ENCODE measurements at places on chromosomes 5 and 9. TPM values are rescaled to one million over a fixed set of nuclear protein-coding genes. Genes with fewer than 3 reads are reported as not detected.
A peak's percentile ranks its signal among the peaks of the same experiment; 100 is the strongest.

- DNase-seq, result no peak
These were observed 633.6 kb downstream of the BNC2 start for GRCh38 chr9:16236882-16237281.

DNA sequence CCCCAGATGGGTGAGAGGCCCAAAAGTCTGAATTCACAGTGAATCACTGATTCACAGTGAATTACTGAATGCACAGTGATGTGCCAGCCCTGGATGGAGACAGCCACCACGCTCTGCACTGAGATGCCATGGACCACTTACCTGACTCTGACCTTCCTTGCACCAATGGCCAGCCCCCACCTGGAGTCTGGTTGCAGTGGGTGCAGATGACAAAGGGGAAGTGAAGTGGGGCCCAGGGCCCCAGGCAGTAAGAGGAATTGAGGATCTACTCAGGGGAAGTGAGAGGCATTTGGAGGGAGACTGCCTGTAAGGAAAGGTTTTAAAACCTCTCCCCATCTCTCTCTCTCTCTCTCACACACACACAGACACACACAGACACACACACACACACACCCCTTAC, 412.1 kb downstream of the CYLC2 start:
- no peak for DNase-seq

DNA sequence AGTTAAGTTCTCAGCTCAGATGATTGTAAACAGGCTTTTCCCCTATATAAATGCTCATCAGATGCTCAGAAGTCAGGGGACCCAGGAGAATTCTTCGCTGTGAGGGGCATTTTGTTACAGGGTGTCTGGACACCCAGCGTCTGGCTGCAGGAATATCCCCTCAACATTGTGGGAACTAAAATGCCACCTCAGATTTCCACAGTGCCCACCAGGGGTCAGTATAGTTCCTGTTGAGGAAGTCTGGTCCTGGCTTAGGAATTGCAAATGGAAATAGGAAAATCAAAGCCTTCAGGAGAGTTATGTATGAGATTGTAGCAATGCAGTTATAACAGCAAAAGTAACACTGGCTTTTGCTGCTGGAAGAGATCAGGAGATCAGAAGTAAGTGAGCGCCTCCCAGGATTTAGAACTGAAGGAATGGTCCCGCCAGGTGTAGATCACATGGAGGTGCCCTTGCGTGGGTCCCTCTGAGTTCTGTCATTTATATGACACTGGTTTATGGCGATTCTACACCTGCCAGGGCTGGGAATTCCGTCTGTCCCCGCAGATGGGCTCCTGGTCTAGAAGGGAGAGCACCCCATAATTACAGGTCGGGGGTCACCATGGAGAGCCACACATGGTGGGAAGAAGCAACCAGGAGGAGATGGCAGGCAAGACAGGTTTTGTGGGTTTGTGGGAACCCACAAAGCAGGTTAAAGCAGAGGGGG, 47.1 kb upstream of the CTSL start:
- DNase-seq, result no peak

GRCh38 chr5:152634586-152634985, 229.5 kb upstream of the NMUR2 start:
- DNase-seq, result no peak

DNA sequence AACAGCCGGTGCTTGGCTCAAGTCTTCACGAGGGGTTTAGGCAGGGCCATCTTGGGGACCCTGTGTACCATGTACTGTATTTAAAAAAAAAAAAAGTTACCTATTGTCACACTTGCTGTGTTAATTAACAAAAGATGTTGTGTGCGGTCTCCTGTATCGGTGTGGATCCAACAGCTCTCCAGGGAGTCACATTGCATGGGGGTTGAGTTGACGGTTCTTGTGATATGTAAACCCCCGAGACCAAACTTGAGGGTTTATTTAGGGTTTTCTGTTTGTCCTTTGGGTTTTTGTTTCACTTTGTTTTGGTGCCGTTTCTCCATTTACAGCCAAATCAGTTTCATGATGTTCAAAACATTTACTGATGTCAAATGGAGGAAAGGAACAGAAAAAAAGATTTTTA, 22.2 kb downstream of the AMBP start:
- no peak for DNase-seq

- DNase-seq, result no peak
These were observed 5.9 kb upstream of the QSOX2 start for GRCh38 chr9:136251264-136252115.

DNA sequence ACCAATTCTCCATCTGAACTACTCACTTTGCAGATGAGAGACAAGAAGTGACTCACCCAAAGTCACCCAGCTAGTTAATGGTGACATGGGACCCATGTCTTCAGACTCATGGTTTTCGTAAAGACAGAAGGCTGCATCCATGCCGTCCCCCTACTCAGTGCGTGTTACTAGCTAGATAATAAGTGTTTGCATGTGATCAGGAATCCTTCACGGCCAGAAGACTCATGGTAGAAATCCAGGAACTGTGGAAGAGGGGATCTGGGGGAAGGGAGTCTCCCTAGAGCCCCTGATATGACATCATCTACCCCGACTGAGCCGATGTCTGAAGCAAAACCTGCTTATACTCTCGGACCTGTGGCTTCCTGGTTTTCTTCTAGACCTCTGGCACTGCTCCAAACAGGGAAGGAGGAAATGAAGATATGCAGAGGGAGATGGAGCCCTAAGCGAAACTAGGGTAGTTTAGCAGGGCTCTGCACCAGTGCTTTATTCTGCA, 3.3 kb downstream of the RNF183 start:
- no peak for DNase-seq

DNA sequence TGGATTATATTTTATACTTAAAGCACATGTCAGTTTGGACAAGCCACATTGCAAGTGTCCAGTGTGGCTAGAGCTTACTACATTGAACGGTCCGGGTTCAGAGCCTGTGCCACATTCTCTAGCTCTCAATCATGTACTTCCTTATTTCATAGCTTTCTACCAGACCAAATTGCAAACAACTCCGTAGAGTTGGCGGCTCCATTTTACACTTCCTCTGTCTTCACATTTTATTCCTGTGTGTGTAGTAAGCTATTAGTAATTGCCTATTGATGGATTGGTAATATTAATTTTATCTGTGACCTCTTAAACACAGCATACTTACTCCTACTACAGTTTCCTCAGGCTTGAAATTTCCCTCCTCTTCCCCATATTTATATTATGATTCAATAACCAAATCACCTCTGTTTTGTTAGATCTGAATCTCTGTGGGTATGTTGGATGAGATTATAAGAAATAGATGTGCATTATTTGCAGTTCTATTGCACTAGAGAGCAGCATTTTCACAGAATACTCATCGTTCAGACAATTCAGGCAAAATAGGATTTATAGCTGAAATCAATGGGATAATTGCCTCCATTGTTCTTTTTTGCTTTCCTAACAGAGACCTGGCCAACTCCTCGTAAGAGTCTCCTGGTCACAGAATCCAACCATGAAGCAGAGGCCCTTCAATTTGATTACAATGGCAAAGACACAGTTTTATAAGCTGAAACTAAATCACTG, 29.0 kb upstream of the C9orf72 start:
- no peak for DNase-seq

- peak; percentile 41 for DNase-seq
These were observed 35.9 kb upstream of the GAS1 start for GRCh38 chr9:86983249-86983619.

DNA sequence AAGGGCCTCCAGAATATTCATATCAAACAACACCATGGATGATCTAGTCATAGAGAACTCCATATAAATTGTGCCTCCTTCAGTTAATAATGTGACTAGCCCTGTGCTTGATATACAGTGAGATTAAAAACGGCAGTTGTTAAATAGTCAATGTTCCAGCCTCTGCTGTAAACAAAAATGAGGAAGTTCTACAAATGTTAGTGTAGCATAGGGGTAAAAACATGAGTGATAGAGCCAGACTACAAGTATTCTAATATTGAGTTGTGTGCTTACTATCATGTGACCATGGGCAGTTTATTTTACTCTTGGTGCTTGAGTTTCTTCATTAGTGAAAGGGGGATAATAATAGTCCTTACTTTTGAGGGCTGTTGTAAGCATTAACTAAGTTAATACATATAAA, 43.3 kb upstream of the SLCO6A1 start:
- DNase-seq, result no peak

DNA sequence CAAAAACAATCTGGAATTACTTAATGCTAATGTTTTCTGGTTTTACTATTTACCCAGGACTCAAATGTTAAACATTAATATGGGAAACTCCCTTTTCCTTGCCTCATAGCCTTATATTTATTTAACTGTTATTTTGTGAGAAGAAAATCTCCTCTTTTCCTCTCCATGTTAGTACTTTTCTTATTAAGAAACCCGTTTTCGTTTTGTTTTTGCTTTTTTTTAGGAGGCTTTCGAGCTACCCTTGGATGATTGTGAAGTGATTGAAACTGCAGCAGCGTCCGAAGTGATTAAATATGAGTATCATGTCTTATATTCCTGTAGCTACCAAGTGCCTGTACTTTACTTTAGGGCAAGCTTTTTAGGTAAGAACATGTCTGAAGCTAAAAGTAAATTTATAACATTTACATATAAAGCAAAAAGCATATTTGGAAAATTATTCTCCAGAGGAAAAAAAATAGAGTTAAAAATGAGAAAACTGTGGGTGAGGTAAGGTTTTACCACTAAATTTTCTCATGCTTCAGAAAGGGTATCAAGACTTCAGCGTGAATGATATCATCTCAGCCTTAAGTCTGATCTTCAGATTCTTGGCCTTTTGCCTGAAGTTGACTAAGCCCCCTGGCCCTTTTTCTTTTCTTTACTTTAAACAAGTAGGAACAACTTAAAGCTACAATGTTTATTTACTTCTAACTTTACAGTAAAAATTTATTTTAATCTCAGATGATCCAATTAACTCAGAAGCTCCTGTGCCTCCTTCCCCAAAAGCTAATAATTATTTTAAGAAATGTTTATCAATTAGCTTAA, 113.8 kb downstream of the RPS23 start:
- no peak for DNase-seq

GRCh38 chr5:61823065-61823464, 482.9 kb upstream of the KIF2A start:
- no peak for DNase-seq

DNA sequence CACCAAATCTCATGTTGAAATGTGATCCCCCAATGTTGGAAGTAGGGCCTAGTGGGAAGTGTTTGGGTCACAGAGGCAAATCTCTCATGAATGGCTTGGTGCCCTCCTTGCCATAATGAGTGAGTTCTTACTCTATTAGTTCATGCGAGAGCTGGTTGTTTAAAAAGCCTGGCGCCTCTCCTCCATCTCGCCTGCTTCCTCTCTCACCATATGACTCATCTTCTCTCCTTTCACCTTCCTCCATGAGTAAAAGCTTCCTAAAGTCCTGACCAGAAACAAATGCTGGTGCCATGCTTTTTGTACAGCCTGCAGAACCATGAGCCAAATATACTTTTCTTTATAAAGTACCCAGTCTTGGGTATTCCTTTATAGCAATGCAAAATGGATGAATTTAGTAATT, 20.9 kb upstream of the ARHGAP26 start:
- no peak for DNase-seq

DNA sequence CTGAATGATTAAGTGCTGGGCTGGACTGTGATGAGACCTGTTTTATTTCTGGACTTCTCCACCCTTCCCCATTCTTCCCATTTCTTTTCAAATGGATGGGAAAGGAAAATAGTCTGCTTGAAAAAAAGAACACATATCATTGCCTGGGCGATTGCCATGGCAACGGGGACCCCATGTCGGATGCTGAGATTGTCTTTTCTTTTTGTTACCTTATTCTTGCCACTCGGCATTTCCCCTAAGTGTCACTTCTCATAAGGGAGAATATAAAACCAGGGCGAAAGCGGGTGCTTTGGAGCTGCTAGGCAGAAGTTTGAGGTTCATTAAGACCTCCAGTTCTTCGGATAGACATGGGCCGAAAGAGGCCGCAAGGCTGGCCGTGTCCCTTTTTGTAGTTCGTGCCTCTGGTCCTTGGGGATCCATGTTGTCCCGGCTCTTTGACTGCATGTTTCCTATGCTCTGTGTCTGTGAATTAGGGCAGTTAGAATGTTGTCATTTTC, 763 bp downstream of the FGD3 start:
- no peak for DNase-seq

- DNase-seq, result no peak
These were observed 69.6 kb downstream of the PTPDC1 start for GRCh38 chr9:94153905-94154304.

GRCh38 chr9:130054325-130054786, 650 bp downstream of the GPR107 start:
- no peak for DNase-seq

- DNase-seq, result no peak
These were observed 459.5 kb upstream of the KLF4 start for GRCh38 chr9:107949061-107949460.

RELL2 gene
- total RNA-seq, result 0.86 TPM

SLCO4C1 gene
- total RNA-seq, result 0.08 TPM

IRX1 gene
- total RNA-seq, result 0.65 TPM

IFNE gene
- not detected for total RNA-seq

ANXA2R gene
- total RNA-seq, result 0.94 TPM
